Stimulated activated CD8-positive, alpha-beta memory T cell treated with anti-CD3 and anti-CD28 coated beads, Interleukin-15, amount 100 ng/mL, for 48 hours (primary cell): ENCODE measurements at places on chromosomes 2 and 18.

DNA sequence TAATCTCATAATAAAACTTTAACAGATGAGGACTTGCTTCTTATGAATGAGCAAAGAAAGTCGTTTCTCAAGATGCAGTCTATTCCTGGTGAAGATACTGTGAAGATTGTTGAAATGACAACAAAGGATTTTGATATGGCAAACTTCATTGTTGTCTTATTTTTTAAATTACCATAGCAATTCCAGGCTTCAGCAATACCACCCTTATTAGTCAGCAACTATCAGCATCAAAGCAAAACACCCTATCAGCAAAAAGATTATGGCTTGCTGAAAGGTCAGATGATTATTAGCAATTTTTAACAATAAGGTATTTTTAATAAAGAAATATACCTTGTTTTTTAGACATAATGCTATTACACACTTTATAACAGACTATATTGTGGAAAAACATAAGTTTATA, 88.3 kb downstream of the COL5A2 start:
- no peak for DNase-seq

GRCh38 chr2:189982780-189983394, 79.6 kb downstream of the MSTN start:
- no peak for DNase-seq

DNA sequence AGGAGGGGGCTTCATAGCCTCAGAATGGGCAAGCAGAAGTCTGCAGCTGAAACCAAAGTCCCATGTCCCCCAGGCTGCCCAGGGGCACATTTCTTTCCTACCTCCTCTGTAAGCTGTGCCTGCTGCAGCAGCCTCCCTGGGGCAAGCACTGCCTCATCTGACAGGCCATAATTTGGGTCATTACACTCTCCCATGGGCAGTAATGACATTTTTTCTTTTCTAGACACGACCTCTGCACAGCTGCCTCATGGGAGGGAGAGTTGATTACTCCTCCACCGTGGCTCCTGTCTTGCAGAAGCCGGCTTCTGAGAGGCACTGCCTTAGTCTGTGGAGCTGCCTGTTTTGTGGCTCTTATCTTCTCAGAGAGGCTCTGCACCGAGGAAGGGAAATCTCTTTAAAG, 268.9 kb downstream of the TDRD15 start:
- DNase-seq: no peak

DNA sequence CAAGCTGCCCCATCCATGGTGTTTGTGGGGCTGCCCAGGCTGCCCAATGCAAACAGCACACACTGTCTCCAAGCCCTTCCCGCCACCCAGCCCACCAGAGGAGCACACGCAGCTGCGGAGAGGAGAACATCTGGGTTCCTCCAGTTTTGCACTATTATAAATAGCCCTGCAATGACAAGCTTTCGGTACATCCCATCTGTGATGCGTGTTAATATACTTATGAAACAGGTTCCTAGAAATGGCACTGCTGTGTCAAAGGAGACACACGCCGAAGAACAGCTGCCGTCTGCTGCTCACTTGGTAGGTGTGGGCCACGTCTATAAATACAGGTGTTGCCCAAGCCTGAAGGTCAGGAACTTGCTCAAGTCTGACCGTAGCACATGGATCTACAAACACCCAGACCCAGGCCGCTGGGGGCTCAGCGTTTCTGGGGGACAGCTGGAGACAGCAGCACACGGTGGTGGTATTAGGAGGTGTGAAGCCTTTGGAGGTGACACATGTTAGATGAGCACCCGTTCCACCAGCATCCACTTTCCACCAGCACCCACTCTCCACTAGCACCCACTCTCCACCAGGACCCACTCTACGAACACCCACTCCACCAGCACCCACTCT, 34.3 kb downstream of the PXDN start:
- no peak for DNase-seq

- no peak for DNase-seq
Measured at GRCh38 chr2:210267698-210268097, 42.5 kb upstream of the ACADL start.

- DNase-seq: no peak
Measured at GRCh38 chr2:48527226-48527885, 2.6 kb upstream of the STON1 start.

- no peak for DNase-seq
Measured at GRCh38 chr2:27901234-27901633, 10.7 kb downstream of the BABAM2 start.

GRCh38 chr2:225379856-225380255, 19.7 kb upstream of the NYAP2 start:
- no peak for DNase-seq

- DNase-seq: no peak
Measured at GRCh38 chr2:172674034-172674967, 61.3 kb upstream of the RAPGEF4 start.

- DNase-seq: no peak
Measured at GRCh38 chr2:12897181-12897580, 180.4 kb downstream of the TRIB2 start.

DNA sequence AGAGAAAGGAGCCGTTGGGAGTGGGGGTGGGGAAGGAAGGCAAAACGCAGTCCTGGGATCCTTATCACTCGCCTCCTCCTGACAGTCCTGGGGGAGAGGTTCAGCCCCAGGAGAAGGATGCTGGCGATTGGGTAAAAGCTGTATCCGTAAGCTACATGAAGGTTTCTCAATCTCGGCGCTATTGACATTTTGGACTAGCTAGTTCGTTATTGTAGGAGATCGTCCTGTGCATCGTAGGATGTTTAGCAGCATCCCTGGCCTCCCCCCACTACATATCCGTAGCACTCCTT, 511 bp upstream of the TP53I3 start:
- no peak for DNase-seq

DNA sequence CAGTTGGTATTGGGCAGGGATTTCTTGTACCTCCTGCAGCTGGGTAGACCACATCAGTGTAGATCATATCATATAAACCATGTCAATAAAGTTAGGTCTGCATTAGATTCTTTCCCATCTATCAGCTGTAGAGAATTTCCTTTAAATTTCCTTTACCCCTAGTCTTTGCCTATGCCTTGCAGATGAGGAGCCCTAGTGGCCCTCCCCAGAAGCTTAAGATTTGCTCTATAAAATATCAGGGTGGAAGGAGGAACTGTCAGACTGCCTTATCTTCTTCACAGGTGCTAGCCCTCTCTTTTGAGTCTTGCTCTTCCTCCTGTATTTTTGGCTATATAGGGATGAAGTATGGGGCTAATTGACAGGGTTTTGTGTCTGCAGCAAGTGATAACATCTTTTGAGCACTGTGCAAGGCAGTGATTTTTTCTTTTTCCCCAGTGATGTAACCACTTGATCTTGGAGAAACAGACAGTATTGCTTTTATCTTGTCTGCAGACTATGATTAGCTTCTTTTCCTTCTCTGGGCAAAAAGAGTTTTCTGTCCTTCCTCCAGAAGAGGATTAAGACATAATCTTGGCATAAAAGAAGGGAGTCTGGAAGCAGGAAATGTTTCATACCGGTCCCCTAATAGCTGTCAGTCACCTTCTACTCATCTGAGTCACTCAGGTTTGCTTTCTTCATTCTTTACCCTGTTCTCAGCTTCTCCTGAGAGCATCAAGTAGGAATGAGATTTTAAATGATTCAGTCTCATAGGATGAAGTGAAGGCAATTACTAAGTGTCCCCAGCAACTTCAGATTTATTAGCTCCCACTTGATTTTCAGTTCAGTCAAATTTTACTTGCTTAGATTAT, 286.4 kb downstream of the CDH19 start:
- no peak for DNase-seq

DNA sequence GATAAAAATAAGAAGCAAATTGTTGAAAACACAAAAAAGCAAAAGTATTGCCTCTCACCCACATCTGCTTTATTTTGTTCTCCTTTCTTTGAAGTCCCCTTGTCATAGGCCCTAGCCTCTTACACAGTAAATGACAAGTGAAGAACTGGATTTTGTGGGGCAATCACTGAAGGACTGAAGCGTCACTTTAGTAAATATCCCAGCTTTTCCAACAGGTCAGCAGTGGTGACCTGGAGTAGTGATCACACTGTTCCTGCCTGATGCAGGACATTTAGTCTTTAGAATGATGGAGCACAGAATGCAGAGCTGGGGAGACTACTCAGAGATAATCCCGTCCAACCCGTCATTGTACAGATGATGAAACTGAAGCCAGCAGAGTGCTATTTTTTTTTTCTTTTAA, 28.1 kb upstream of the TDRD15 start:
- no peak for DNase-seq

GRCh38 chr2:43209204-43209717, 17.1 kb downstream of the ZFP36L2 start:
- DNase-seq: no peak

GRCh38 chr18:45275367-45276113, 339.7 kb upstream of the SLC14A2 start:
- no peak for DNase-seq

DNA sequence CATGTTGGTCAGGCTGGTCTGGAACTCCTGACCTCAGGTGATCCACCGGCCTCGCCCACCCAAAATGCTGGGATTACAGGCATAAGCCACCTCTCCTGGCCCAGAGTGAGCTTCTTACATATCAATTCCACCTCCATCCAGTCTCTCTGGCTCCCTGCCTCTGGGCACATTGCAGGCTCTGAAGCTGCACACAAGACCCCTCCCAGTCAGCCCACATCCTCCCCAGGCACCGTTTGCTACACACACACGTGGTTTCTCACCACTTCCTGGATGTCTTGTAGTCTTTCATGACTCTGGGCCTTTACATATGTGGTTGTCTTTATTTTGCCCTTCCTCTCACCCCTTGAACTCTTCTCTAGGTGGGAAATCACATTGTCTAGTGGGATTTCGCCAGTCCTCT, 64.0 kb upstream of the CABLES1 start:
- peak; percentile 60 for DNase-seq

- no peak for DNase-seq
Measured at GRCh38 chr18:44836263-44836662, 155.6 kb downstream of the SETBP1 start.

DNA sequence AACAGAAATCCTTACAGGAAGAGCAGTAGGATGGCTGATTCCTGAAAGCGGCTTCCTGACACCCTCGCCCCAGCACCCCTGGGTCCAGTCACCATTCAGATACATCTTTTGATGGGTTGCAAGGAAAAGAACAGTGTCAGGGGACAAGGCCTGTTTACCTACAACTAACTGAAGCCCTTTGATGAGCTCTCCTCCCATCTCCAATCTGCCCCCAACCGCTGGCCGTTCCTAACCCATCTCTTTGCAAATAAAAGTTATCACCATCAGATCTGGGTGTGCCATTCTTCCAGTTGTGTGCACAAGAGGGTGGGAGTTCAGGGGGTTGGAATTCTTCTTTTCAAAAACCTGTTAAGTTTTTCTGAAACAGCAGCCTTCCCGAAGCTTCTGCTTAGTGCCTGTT, 48.9 kb downstream of the ARL4C start:
- no peak for DNase-seq

- DNase-seq: no peak
Measured at GRCh38 chr18:61892683-61893308, at the start of gene RNF152. TSS of gene RNF152 (minus strand) at chr18:61893007. CDS start at chr18:61816463, 76,544 bp downstream.

DNA sequence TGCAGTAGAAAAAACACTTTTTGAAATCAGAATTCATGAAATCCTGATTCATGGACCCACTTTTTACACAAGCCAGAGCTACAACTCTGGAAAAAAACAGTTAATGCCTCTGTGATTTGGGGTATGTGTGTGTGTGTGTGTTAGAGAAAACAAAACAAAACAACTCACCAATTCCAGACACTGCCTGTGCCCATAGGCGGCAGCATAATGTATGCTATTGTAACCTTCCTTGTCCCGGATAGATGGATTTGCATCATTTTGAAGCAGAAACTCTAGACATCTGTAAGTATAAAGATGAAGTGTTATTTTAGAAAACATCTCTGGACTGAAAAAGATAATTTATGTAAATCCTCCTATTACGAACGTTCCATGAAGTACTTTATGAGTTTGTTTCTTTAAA, 152.0 kb upstream of the PGAP1 start:
- no peak for DNase-seq

DNA sequence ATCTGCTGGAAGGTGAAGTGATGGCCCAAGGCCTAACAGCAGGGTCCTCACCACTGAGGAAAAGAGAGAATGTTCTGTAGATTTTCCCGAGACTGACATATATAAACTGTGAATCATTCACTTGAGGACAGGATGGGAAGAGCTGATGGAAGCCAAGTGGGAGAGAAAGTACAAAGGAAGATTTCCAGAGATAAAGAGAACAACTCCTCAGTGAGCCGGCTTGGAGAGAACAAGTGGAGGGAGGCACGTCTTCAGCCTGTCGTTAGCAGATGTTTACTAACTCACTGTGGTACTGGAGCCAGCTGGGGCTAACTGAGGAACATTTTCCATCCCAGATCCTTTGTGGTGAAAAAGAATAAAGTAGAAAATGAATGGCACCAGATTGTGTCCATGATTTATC, 552.9 kb upstream of the TNP1 start:
- DNase-seq: no peak

DNA sequence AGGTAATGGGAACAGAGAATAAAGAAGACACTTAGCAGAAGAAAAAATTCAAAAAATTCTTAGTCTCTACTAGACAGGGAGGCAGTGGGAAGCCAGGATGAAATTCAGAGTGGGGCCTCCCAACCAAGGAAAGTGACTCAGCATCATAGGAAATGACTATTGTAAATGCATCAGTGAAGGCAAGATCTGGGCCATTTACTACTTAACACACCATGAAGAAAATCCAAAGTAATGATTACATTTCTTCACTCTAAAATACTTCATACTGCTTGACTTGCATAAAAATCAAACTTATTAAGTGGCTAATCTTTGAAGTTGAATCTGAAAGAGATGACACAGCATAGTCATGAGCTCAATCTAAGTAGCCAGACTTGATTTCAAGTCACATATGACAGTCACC, 405.8 kb upstream of the SLC39A10 start:
- no peak for DNase-seq

GRCh38 chr2:111122631-111123421, 2.1 kb downstream of the BCL2L11 start:
- DNase-seq: peak; percentile 11

DNA sequence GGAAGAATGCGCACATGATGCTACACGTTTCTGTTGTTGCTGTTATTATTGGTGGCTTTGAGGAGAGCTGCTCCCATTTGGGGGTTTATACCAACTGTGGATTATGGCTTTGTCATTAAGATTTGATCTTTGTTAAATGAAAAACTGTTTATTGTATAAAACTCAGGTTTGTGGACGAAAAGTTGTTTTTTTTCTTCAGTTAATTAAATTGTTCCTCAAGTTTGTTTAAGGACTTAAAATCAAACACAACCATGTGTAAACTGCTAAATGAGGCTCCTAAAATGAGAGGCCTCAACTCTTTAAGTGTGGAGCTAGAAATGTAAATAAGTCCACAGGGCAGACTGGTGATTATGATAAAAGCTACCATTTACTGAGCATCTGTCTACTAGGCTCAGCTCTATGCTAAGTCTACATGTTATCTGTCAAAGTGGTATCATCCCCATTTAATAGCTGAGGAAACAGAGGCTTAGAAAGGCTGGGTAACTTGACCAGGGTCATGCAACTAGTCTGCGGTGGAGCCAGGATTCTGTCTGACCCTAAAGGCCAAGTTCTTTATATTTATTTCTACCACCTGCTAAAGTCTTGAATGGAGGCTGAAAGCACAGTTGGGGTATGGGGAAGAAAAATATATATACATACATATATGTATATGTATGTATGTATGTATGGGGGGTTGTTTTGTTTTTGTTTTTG, 4.1 kb downstream of the MYCN start:
- no peak for DNase-seq
